Right lobe of liver (tissue), 6 donors: ENCODE measurements at places on chromosomes 1 and 21. TPM values are rescaled to one million over a fixed set of nuclear protein-coding genes. Genes with fewer than 3 reads are reported as not detected.
A peak's percentile ranks its signal among the peaks of the same experiment; 100 is the strongest.

SRGAP2C gene
- 6.8 TPM for total RNA-seq

PTPN14 gene
- 2.2 TPM for total RNA-seq

- H3K4me1 ChIP-seq: peaks cover 11% of the 10 kb centered on the region
- no peaks in the 10 kb centered on the region for H3K36me3 ChIP-seq
- H3K4me3 ChIP-seq: peak overlapping the region; percentile 82
- peak overlapping the region; percentile 25 for H3K27ac ChIP-seq
These were observed 483 bp downstream of the YBEY start for GRCh38 chr21:46286648-46287002.

DNA sequence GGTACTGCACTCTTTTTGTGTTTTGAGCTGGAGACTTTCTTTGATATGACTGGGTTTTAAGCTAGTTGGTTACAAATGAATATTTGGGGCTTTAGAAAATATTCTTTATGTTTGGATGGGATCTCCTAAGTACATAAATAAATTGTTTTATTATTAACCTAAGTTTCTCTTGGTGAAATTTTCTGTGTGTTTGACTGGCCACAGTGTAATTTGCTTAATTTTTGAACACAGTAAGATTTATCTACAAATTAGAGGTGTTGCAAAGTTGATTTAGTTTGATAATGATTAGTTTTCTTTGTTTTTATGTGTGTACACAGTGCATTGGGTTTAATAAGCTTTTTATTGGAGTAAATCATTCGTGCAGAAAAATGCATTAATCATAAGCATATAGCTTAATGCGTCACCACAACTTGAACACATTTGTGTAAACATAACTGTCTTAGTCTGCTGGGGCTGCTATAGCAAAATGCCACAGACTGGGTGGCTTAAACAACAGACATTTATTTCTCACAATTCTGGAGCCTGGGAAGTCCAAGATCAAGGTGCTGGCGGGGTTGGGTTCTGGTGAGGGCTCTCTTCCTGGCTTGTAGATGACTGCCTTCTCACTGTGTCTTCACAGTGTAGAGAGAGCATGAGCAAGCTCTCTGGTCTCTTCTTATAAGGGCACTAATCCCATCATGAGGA is 17.4 kb upstream of the SLC6A9 start:
- no peak overlapping the region for H3K27ac ChIP-seq
- H3K27me3 ChIP-seq: no peaks in the 10 kb centered on the region
- no peaks in the 10 kb centered on the region for H3K36me3 ChIP-seq
- no peak overlapping the region for H3K4me3 ChIP-seq
- no peaks in the 10 kb centered on the region for H3K4me1 ChIP-seq

DNA sequence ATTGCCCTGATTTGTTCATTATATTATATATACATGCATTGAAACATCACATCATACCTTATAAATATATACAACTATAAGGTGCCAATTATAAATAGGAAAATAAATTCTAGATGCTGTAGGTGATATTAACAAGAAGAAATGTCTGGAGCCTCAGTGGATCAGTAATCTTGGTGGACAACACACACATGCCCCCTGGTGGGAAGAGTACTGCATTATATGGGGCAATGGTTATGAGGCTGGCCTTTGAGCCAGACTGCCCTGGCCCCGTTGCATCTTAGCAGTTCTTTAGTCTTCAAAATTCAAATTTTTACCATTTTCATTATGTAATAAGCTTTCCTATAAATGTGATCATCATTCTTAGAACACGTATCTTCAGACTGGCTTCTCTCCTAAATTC is 335.0 kb upstream of the GREM2 start:
- H3K36me3 ChIP-seq: no peaks in the 10 kb centered on the region
- no peaks in the 10 kb centered on the region for H3K27me3 ChIP-seq
- peak; percentile 60 for DNase-seq
- H3K27ac ChIP-seq: no peak overlapping the region
- no peak overlapping the region for H3K4me3 ChIP-seq
- no peaks in the 10 kb centered on the region for H3K4me1 ChIP-seq

DNA sequence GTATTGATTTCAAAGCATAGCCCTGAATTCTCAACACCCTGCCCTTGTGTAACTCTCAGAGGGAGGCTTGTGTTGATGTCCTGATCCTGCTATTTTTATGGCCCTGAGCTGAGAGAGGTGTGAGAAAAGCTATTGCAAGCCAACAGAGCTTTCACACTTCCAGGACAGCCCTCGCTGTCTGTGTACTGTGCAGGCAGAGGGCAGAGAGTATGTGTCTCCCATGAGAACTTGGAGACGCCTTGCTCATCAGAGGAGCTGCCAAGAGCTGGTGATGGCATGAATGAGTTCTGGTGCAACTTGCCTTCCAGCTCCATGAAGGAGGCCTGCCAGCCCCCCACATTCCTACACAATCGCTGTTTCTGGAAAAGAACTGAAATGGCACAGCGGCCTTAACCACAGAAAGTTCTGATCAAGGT is 144.1 kb upstream of the AJAP1 start:
- H3K4me1 ChIP-seq: no peaks in the 10 kb centered on the region
- DNase-seq: no peak
- H3K4me3 ChIP-seq: no peak overlapping the region
- no peaks in the 10 kb centered on the region for H3K27me3 ChIP-seq
- no peaks in the 10 kb centered on the region for H3K36me3 ChIP-seq

DNA sequence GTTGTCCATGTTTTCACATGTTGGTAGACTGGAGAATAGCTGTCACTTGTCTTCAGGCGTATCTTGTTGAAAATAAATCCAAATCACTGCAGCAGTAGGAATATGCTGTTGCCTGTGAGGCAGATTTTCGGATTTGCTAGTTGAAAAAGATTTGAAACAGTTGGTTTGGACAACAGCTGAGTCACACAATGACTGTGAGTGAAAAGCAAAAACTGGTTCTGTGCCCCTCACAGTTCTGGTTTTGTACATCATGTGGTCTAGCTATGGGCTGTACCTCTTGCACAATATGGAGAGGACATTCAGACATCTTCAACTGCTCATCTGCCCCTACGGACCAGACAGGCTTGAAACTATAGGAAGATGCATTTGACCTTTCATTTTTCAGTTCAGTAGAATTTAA is 1.8 kb downstream of the ARF1 start:
- DNase-seq: peak; percentile 5
- peak overlapping the region; percentile 99 for H3K4me3 ChIP-seq
- no peaks in the 10 kb centered on the region for H3K4me1 ChIP-seq
- H3K27ac ChIP-seq: peak overlapping the region; percentile 100
- H3K27me3 ChIP-seq: no peaks in the 10 kb centered on the region

GRCh38 chr1:204564835-204565234 is 48.6 kb downstream of the MDM4 start:
- H3K27ac ChIP-seq: no peak overlapping the region
- H3K27me3 ChIP-seq: no peaks in the 10 kb centered on the region
- H3K36me3 ChIP-seq: no peaks in the 10 kb centered on the region
- H3K4me3 ChIP-seq: no peak overlapping the region
- no peaks in the 10 kb centered on the region for H3K4me1 ChIP-seq

DNA sequence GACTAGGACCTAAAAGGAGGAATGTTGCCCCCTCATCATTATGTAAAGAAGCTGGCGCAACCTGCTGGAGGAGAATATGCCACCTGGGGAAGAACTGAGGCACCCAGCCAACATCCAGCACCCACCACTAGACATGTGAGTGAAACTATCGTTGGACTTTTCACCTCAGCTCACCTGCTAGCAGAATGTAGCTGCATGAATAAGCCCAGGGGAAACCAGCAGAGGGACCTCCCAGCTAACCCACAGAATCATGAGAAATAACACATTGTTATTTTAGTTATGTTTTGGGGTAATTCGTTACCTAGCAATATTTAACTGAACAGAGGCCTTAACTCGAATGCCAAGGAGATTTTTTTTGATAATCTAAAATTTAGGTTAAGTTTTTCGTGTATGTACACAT is 542.5 kb upstream of the DAB1 start:
- no peaks in the 10 kb centered on the region for H3K27me3 ChIP-seq
- no peaks in the 10 kb centered on the region for H3K36me3 ChIP-seq
- no peak overlapping the region for H3K4me3 ChIP-seq
- H3K4me1 ChIP-seq: no peaks in the 10 kb centered on the region

MARK1 gene
- 0.35 TPM for total RNA-seq

- no peaks in the 10 kb centered on the region for H3K4me1 ChIP-seq
- H3K36me3 ChIP-seq: no peaks in the 10 kb centered on the region
- H3K27me3 ChIP-seq: no peaks in the 10 kb centered on the region
- no peak overlapping the region for H3K27ac ChIP-seq
- no peak for DNase-seq
These were observed 542.9 kb downstream of the PLPP3 start for GRCh38 chr1:56036479-56036878.

GRCh38 chr1:59360170-59360569 is 63.3 kb downstream of the FGGY start:
- H3K4me3 ChIP-seq: no peak overlapping the region
- no peak for DNase-seq
- no peaks in the 10 kb centered on the region for H3K36me3 ChIP-seq
- H3K4me1 ChIP-seq: no peaks in the 10 kb centered on the region
- H3K27me3 ChIP-seq: no peaks in the 10 kb centered on the region

LYPD8 gene
- not detected for total RNA-seq

SEMA4A gene
- 1.3 TPM for total RNA-seq

DNA sequence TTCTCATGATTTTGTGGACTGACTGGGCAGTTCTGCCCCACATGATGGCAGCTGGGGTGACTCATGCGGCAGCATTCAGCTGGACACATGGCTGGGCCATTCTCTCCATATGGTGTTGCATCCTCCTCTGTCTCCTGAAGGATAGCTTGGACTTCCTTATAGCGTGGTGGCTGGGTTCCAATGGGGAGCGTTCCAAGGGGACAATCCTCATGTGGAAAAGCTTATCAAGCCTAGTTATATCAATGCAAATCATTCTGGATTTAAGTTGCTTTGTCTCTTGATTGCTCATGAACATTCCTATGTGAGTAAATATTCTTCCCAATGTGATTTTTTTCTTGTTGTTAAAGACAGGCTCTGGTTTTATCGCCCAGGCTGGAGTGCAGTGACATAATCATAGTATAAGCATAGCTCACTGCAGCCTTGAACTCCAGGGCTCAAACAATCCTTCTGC is 13.2 kb upstream of the SLC2A1 start:
- H3K4me3 ChIP-seq: no peak overlapping the region
- H3K36me3 ChIP-seq: no peaks in the 10 kb centered on the region
- no peak for DNase-seq
- no peak overlapping the region for H3K27ac ChIP-seq
- H3K27me3 ChIP-seq: no peaks in the 10 kb centered on the region

DNA sequence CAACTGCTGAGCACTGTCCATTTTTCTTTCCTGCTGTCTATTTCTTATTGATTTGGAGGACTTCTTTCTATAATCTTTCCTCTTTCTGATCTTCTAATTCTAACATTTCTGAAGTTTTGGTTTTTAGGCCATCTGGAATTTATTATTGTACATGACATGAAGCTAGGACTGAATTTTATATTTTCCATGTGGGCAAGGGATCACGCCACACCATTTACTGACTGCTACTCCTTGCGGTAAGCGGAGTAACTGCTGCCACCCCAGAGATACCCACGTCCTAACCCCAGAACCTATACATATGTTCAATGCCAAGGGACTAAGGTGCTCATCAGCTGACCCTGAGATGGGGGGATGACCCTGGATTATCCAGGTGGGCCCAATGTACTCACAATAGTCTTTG is 70.6 kb downstream of the NPHP4 start:
- no peak for DNase-seq
- H3K36me3 ChIP-seq: no peaks in the 10 kb centered on the region
- H3K4me3 ChIP-seq: no peak overlapping the region
- H3K4me1 ChIP-seq: no peaks in the 10 kb centered on the region
- H3K27ac ChIP-seq: no peak overlapping the region

DNA sequence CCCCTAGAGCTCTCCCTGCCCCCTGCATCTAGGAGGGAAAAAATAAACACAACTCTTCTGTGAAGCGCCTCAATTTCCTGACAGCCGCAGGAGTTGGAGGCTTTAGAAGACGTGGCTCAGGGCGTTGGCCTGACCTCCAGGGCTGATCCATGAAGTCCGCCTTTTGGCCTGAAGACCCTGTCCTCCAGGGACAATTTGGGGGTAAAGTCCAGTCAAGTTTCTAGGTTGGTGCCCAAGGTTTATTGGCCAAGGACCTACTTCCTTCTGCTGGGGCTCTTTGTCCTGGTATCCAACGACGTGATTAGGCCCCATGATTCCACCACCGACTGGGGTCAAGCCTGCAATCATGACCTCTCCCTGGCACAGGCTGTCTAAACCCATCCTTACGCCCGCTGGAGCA is 54.9 kb downstream of the PTPRF start:
- no peaks in the 10 kb centered on the region for H3K27me3 ChIP-seq
- no peak overlapping the region for H3K27ac ChIP-seq
- no peak for DNase-seq
- H3K4me3 ChIP-seq: no peak overlapping the region
- peaks cover 10% of the 10 kb centered on the region for H3K36me3 ChIP-seq
- H3K4me1 ChIP-seq: no peaks in the 10 kb centered on the region

AUNIP gene
- 0.43 TPM for total RNA-seq

OVAAL gene
- total RNA-seq: not detected

DNA sequence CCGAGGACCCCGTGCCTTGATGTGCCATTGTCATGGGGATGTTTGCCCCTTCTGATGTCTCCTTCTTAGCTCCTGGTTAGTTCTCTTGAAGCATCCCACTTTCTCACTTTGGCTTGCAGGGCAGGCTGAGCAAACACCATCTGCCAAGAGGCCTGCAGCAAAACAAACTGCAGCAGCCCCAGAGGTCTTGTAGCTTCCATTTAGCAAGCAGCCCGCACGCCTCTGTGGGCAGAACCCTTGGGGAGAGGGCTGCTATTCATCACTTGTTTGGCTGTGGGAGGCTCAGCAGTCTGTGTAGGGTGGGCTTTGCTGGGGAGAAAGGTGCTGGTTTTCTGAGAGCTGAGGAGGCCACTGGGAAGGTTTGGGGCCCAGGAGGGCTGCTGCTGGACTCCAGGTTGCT is 56.7 kb downstream of the KCNC4 start:
- no peak overlapping the region for H3K4me3 ChIP-seq
- H3K4me1 ChIP-seq: no peaks in the 10 kb centered on the region
- DNase-seq: no peak
- H3K27me3 ChIP-seq: no peaks in the 10 kb centered on the region
- no peaks in the 10 kb centered on the region for H3K36me3 ChIP-seq

CD1B gene
- not detected for total RNA-seq

MMP23B gene
- total RNA-seq: 4.0 TPM

THAP3 gene
- total RNA-seq: 5.9 TPM

CCDC181 gene
- not detected for total RNA-seq

PDZK1IP1 gene
- total RNA-seq: 2.6 TPM

GRCh38 chr1:21904704-21905520 is 32.2 kb downstream of the HSPG2 start:
- DNase-seq: no peak
- no peak overlapping the region for H3K27ac ChIP-seq
- no peaks in the 10 kb centered on the region for H3K36me3 ChIP-seq
- H3K4me3 ChIP-seq: no peak overlapping the region
- no peaks in the 10 kb centered on the region for H3K27me3 ChIP-seq
- H3K4me1 ChIP-seq: no peaks in the 10 kb centered on the region
